ENCODE measurements at places on chromosomes 12 and 14.

- DNase-seq = no peak
Measured at GRCh38 chr12:8781381-8782127, 40.9 kb upstream of the A2ML1 start.

DNA sequence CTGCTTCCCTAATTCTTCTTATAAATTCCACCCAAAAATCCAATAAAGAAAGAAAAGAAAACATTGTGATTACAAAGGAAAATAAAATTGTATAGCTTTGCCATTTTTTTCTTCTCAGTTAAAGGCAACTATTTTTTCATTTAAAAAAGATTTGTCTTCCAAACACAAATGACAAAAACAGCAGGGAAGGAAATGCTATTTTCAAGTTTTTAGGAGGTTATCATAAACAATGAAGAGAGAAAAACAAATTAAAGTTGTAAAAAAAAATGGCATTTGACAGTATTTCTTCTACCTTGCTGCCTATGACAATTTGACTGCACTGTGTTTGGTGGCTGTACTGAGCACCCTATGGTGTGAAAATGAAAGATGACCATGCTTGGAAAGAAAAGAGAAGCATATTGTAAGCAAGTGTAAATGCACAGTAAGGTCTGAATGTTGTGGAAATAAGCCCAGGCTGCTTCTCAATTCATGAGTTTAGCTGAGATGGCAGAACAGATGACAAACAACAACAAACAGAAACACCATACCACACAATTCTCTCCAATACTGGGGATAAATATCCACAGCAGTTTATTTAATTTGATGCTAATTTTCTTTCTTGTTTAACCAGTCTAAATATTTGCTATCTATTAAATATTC lies 109.8 kb downstream of the PRKD1 start:
- DNase-seq = no peak

- DNase-seq = no peak
Measured at GRCh38 chr12:130879781-130880389, 8.0 kb downstream of the RAN start.

DNA sequence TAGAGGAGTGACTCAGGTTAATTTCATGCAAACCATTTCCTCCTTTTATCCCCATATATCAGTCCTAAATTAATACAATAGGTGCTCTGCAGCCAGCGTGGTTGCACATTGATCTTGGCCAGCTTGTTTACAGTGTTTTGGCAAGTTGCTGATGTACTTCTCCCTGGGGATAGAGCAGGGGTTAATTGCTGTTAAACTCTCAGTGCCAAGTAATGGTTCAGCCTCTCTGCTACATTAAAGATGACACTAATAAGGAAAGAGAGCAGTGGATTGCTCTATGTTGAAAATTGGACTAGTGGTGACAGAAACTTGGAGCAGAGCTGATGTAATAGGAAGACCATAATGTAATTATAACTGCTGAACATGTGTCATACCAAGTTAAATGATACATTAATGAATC lies 717.5 kb downstream of the RERGL start:
- no peak for DNase-seq

DNA sequence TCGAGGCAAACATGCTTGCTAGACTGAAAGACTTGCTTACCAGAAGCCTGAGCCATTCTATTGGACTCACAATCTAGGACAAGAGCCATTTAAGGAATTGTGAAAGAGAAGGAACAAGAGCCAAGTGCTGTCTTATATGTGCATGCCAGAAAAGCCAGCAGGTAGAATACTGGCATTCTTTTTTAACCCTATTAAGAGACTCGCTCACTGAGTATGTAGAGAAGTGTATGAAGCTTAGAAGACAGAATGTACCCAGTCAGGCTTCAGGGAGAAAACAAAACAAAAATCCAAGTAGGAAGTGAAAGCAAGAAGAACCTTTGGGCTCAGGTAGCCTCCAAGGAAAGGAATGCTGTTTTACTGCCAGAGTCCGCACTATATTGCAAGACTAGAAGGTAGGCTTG lies 65.9 kb downstream of the DCAF5 start:
- no peak for DNase-seq

Data from stimulated activated CD8-positive, alpha-beta memory T cell treated with anti-CD3 and anti-CD28 coated beads, Interleukin-7, amount 100 ng/mL, for 4 hours (primary cell).